ENCODE measurements at places on chromosomes 12 and 14.

GRCh38 chr12:93671044-93671443 lies 6.1 kb upstream of the CRADD start:
- DNase-seq: no peak

- DNase-seq: no peak
Observed at GRCh38 chr14:82084813-82085212, 551.2 kb upstream of the SEL1L start.

GRCh38 chr12:13368431-13368830 lies 171.9 kb downstream of the EMP1 start:
- DNase-seq: no peak

- DNase-seq: no peak
Observed at GRCh38 chr14:90785471-90785870, 30.8 kb downstream of the TTC7B start.

GRCh38 chr14:72621387-72622065 lies 272.4 kb downstream of the DPF3 start:
- DNase-seq: no peak

DNA sequence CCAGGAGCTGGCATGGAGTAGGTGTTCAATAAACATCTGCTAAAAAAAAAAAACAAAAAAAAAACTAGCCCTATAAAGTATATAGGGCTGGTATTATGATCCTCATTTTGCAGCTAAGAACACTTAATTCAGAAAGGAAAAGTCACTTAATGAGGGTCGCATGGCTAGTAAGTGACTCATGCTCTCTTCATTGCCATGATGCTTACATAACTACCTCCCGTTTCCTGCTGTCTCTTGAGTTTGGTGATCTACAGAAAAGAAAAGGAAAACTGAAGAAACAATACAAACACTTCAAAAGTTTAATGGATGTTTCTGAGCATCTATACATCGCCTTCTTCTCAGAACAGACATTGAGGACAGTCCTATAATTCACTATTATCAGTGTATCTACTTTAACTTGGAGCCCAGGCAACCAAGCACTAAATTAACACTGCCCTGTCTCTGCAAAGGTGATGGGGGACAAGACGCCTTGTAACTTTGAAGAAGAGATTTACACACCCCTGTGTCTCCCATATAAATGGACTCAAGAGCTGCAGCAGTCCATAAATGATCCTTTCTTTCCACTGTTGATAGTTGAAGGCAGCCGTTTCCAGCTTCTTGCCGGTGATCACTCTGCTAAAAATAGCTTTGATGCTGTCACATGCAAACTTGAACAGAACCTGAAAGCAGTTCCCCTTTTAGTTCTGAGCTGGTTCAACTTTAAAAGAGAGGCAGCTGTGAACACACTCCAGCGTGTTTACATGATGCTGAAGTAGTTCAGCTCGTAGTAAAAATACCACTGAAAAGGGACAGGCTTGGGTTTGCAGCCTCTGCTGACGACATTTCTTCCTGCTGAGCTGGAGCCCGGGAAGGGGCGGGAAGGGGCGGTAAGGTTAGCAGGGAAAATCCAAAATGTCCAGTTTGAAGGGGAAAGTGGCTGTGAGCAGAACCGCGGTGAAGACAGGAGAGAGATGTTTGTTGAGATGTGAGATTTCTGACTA lies 113.3 kb downstream of the FOXN3 start:
- DNase-seq: no peak

GRCh38 chr12:28750946-28751685 lies 398.0 kb upstream of the FAR2 start:
- DNase-seq: no peak

DNA sequence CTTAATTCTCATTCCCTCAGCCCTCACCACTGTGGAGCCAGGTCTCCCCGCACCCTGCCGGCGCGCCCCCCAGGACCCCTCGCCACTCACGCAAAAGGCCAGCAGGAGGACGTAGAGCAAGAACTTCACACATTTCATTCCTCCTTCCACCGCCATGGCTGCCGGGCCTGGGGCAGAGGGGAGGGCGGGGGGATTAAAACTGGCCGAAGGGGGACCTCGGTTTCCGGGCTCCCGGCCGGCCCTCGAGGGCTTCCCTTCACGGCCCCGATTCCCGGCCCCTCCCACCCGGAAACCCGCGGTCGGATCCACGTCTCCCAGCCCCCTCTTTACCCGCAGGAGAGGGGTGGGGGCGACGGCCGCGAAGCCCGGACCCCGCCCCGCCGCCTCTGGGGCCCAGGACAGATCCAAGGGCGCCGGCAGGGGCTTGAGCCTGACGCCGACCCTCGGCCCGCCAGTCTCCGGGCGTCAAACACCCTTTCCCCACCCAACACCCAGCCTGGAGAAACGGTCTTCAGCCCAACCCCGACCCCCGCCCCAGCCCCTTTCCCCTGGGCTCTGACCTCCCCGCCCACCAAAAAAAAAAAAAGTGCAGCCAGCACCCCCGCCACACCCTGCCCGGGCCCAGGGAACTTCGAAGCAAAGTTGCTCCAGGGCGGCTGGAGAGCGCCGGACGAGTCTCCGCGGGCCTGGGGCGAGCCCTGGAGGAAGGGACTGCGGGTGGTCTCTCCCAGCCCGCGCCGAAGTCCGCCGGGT lies 447 bp downstream of the CD63 start:
- DNase-seq: no peak

DNA sequence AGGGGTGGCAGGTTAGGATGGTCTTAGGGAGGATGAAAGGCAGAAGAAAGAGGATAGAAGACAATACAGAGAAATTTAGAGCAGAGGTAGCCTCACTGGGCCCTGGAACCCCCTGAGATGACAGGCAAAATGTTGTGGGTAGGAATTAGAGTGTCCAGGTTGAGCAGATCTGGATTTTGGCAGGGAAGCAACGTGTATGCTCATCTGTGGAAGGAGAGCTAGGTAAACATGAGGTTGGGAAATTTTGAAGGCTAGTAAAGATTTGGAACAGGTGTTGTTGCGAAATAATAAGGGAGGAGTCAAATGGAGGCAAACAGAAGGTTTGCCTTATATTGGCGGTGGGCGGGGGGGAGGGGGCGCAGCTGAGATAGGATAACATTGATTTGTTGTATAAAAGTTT lies 5.3 kb downstream of the HSD17B6 start:
- DNase-seq: no peak

DNA sequence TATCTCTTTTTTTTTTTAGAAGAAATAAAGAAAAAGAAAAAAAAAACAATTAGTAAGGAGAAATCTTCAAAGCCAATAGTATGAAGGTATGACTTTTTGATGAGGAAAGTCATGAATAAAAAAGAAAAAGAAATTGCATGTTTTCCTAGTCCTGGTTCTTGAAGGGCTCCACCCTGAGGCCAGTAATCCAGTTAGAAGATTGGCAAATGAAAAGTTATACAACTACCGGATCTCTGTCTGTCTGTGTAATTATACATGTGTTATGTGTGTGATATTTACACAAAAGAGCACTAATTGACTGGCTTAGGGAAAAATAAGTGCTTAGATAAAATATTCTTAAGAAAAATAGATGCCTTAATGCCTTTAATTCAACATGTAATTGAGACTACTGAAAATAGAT lies 28.4 kb downstream of the SDR9C7 start:
- DNase-seq: no peak

GRCh38 chr12:96194576-96194889 lies 358 bp downstream of the ELK3 start:
- DNase-seq: no peak

GRCh38 chr14:45649051-45649450 lies 396.0 kb upstream of the MIS18BP1 start:
- DNase-seq: no peak
